ENCODE measurements at places on chromosomes 16 and 17.

DNA sequence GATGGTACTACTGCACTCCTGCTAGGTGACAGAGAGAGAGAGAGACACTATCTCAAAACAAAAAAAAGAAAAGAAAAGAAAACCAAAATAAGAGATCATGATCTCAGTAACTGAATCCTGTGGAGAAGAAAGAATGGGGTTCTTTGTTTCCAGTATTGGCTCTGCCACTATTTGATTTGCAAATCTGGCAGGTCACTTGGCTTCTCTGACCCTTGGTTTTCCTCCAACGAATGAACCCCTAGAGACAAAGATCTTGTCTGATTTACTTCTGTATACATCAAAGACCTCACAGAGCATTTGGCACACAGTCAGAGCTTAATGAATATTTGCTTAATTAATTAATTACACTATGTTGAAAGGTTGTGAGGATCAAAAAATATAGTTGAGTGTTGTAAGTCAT, 47.9 kb upstream of the NLK start:
- DNase-seq: no peak

DNA sequence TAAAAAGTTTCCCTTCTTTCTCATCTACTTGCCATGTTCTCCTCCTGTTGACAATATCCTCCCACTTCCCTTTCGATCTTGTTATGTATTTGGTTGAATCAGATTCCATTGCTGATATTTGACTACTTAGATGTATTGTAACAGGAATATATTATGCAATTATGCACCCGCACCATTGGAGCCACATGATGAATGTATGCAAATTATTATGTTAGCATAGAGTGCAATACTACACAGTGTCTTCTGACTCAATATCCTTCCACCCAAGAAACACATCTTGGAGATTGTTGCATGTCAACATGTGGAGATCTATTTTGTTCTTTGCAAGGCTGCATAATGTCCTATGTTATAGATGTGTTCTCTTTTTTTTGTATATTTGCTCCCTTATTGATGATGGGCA, 219.2 kb upstream of the RBFOX1 start:
- no peak for DNase-seq

DNA sequence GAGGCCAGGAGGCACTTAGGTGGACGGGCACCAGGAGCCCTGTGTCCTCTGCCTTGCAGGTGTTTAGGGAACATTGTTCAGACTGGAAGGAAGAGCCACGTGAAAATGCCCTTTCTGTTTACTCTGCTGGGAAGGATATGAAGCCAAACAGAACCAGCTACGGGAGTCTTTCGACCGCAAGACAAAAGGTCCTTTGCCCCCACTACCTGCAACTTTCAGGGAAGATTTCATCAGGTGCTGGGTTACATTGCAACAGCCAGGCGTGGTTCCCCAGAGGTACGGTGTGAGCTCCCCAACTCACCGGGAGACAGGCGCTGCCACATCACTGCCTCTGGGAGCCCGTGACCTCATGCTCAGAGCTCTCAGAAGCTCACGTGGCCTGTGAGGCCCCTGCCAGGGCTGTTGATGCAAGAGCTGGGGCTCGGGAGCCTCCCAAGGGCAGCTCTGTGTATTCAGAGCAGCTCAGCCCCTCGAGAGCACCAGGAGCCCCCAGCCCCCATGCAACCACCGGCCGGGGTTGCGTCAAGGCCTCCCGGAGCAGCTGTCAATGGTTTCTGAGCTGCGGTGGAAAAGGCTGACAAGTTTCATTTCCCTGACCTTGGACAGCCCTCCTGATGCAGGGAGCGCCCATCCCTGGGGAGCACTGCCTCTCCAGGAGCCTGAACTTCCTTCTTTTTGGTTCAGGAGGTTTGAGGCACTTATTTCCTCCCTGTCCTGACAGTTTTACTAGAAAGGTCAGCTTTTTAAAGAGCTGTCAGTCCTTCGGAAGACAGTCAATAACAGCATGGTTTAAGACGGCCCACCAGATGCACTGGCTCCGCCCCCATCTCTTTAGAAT, 42.1 kb downstream of the TBC1D16 start:
- DNase-seq: no peak

- DNase-seq: peak; percentile 54
These were observed 17.7 kb downstream of the PSMD11 start for GRCh38 chr17:32461853-32462617.

GRCh38 chr17:21523497-21524210, 147.5 kb downstream of the KCNJ12 start:
- no peak for DNase-seq

GRCh38 chr16:397135-397661, at the start of gene NME4:
Gene NME4, plus strand, starts transcription at chr16:397199. Its CDS starts 24 bp downstream, at chr16:397223.
- DNase-seq: peak; percentile 25

DNA sequence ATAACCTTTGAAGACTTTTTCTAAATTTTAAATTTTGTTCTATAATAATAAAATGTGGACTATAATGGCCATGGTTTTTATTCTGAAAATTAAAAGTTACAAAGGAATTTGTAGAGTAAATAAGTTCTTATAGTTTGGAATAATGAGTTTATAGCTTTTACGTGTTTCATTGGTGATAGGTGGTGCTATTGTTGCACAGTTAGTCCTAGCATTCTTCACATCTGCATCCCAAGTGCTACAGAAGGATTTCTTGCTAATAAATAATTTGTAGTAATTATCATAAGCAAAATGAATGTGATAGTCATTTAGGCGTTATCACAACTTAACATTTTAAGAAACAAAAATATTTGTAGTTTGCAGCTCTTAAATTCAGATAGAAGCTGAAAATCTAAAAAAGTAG, 67.9 kb downstream of the BCAS3 start:
- DNase-seq: no peak

- DNase-seq: no peak
These were observed 211.0 kb upstream of the TOX3 start for GRCh38 chr16:52757746-52758472.

GRCh38 chr16:87765776-87766484, at the start of gene KLHDC4:
Gene KLHDC4, minus strand, starts transcription at chr16:87765986. Its CDS starts 96 bp downstream, at chr16:87765890.
- DNase-seq: peak; percentile 84

DNA sequence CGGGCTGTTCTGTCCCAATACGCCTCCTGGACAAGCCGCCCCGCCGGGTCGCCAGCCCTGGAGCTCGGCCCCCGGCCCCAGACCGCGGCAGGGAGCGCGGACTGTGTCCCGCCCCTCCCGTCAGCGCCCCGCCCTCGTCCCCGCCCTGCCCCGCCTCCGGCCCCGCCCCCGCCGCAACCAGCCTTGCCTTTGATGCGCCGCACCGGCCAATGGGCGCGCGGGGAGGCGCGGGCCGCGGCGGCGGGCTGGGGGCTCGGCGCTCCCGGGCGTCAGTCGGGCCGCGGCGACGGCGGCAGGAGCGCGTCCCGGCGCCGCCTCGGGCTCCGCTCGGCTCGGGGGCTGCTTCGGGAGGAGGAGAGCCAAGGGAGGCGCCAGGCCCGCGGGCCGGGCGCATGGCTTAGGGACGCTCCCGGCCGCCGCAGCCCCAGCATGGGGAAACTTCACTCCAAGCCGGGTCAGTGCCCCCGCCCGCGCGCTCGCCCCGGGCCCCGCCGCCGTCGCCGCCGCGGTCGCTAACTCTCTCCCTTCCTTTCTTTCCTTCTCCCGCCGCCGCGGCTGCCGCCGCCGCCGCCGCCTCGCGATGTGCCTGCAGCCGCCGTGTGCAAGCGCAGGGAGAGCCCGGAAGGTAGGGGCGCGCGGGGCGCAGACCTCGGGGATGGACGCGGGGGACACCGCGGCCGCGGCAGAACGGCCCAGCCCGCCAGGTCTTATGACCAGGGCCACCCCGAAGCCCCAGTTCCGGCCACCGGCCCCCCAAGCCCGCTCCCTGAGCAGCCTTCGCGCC, at the start of gene NKD1:
Gene NKD1, plus strand, starts transcription at position 272 of the 784 bp plus-strand sequence. Its CDS starts 158 bp downstream, at position 430.
- DNase-seq: peak; percentile 71

DNA sequence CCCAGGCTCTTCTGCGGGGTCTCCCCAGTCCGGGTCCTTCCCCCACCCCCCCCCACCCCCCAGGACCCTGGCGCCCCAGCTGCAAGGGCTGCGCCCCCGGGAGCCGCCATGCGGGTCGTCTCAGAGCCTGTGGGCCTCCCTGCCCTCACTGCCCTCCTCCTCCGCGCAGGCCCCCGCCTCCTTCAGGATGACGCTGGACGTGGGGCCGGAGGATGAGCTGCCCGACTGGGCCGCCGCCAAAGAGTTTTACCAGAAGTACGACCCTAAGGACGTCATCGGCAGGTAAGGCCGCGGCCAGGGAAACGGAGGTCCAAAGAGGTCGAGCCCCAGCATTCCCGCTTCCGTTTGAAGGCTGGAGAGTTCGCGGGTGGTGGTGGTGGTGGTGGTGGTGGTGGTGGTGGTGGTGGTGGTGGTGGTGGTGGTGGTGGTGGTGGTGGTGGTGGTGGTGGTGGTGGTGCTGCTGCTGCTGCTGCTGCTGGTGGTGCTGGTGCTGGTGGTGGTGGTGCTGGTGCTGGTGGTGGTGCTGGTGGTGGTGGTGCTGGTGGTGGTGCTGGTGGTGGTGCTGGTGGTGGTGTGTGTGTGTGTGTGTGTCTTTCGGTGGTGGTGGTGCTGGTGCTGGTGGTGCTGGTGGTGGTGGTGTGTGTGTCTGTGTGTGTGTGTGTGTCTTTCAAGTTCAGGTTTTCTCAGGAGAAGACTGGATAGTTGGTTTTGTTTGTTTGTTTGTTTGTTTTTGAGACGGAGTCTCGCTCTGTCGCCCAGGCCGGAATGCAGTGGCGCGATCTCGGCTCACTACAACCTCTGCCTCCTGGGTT, 615 bp downstream of the PHKG2 start:
- no peak for DNase-seq

- no peak for DNase-seq
These were observed 158.2 kb upstream of the XYLT1 start for GRCh38 chr16:17628983-17629382.

- DNase-seq: no peak
These were observed 2.0 kb upstream of the TTYH2 start for GRCh38 chr17:74211141-74211911.

DNA sequence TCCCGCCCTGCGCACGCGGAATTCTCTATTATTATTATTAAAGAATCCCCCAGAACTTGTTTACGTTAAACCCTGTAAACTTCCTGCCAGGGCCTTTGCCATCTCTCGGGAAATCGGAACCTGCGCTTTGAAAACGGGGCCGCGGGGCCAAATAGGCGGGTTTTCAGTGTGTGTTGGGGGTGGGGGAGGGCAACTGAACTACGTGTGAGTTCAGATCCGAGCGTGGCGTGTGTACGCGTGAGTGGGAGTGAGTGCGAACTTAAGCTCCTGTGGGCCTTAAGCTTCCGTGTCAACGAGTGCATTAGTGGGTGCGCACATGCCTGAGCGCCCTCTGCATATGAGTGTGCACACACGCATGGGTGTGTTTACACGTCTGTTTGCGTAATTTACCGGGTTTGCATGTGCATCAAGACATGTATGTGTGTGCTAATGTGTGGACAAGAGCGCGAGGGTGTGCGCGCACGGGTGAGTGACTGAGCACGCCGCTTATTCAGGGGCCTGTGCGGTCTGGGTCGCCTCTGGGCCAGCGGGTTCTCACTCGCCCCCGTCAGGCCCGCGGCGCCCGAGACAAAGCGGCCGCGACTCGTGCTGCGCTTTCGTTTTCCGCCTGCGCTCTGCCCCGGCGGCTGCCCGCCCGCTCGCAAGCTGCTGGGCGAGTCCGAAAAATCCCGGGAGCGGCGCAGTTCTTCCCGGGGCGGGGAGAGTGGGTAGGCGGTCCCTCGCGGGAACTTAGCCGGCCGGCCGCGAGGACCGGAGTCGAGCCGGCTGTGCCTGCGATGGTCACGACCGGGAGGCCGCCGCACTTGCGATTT, 1.2 kb upstream of the FOXF1 start:
- no peak for DNase-seq

DNA sequence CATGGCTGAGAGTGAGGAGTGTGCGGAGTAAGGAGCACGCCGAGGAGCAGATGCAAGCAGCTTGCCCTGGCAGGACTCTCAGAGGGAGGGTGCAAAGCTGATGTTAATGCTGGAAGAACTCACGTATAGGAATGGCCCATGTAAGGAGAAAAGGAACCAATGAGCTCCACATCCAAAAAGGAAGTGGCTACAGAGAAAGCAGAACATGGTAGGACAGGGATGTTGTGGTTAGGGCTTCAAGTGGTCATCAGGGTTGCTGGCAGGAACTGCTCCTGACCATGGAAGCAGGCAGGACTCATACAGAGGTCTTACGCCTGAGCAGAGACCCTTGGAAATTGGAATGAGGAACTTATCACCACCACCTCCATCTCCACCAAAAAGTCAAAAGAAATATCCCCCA, 5.2 kb downstream of the MYO1D start:
- DNase-seq: no peak

- DNase-seq: no peak
These were observed 61.3 kb upstream of the SDK2 start for GRCh38 chr17:73705594-73705993.

- no peak for DNase-seq
These were observed 26.3 kb upstream of the SSTR5 start for GRCh38 chr16:1045993-1046911.

- no peak for DNase-seq
These were observed 5.2 kb downstream of the PKD1L3 start for GRCh38 chr16:71995038-71995437.

DNA sequence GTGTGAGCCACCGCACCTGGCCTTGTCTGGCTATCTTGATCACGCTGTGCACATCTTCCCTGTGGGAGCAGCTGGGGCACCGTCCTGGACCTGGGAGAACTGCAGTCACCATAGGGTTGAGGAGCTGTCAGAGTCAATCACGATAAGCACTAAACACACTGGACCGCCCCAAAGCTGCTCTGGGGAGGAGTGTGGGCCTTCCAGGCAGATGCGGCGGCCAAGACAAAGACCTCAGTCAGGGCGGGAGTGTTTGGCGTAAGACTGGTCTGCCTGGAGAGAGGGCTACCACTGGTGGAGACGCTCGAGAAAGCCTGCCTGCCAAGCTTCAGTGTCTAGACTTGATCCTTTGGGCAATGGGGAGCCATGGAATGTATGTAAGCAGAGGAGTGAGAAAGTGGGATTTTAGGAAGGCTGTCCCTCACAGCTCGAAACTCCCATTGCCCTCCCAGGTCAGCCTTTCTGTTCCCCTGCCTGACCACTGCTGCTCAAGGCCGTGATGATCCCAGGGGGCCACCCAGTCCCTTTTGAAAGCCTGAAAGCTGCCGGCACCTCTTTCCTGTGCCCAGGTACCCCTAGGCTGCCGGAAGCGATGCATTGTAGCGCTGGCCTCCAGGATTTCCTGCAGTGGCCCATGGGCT, 29.3 kb upstream of the CIBAR2 start:
- DNase-seq: no peak

DNA sequence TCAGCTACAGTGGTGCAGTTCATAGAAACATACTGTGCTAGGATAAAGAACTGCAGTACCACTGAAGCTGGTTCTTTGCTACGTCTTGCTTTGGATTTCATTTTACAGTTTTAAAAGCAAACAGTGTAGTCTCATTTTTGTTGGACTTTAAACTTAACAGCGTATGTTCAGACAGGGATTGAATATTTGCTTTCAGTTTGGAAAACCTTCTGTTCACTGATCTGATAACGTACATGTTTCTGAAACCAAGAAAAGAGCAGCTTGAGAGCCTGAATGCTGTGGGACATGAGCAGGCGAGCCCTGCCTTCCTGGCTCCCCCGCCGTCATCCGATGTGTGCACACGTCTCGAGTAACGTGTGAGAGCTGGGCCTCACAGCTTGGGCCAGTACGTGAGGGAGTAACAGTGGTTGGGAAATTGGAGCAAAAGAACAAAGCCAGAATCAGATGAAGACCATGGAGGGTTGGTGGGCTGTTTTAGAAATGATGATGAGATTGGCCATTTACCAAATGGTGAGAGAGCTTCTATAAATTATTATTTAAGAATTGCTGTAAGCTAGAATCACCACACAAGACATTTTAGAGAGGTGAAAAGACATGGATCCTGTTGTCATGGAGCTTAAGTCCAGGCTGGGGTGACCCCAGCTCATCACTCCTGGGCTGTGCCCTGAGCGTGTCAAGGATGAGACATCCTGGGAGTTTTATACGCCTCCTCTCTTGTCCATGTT, 20.8 kb upstream of the CLEC18C start:
- no peak for DNase-seq
